GM12865 (cell line): ENCODE measurements at places on chromosomes 1 and 21.

GRCh38 chr1:225998560-225999226 lies 450 bp downstream of the SDE2 start:
- DNase-seq = peak; percentile 24

DNA sequence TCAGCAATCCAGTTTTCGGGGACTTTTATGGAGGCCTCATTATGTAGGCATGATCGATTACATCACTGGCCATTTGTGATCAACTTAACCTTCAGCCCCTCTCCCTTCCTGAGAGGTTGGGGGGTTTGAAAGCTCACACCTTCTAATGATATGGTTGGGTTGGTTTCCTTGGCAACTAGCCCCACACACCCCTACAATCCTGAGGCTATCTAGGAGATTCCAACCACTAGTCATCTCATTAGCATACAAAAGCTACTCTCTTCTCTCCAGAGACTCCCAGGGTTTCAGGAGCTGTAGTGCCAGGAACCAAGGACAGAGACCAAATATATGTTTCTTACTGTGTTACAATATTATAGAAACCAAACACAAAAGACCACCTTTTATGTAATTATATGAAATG lies 35.2 kb upstream of the ZNF326 start:
- no peak for DNase-seq

DNA sequence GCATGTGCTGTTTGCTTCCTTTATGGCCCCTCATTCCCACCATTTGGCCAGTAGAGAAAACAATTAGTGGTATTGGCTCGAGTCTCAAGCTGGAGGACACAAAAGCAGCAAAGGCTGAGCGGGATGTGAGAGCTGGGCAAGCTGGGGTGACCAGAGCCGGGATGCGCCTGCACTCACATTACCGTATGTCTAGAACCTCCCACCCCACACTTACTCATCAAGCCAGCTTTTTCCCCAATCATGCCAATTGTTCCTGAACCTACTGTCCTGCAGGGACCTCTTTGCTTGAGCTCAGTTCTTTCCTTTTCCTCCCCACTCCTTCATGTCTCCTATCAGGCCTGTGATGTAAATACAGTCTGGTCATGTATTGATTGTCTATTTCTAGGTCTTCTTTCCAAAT lies 45.9 kb downstream of the KIRREL1 start:
- no peak for DNase-seq

GRCh38 chr1:223704921-223705878 lies 7.1 kb upstream of the CAPN2 start:
- no peak for DNase-seq

DNA sequence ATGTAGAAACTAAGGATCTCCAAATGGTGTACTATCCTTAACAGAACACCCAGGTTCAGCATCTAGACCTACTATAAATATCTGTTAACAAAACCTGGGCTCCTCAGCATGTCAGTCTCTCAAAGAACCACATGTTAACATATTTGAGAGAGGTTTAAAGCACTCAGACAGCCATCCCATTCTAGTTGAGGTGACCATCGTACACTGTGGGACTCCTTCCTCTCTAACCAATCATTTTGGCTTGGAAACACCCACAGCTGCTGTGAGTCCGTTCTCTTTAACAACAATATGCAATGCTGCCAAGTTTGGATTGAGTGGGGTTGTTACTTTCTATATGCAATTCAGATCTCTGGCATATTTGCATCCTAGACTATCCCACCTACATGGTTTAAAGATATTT lies 105.8 kb downstream of the MRPL39 start:
- DNase-seq = peak; percentile 55

DNA sequence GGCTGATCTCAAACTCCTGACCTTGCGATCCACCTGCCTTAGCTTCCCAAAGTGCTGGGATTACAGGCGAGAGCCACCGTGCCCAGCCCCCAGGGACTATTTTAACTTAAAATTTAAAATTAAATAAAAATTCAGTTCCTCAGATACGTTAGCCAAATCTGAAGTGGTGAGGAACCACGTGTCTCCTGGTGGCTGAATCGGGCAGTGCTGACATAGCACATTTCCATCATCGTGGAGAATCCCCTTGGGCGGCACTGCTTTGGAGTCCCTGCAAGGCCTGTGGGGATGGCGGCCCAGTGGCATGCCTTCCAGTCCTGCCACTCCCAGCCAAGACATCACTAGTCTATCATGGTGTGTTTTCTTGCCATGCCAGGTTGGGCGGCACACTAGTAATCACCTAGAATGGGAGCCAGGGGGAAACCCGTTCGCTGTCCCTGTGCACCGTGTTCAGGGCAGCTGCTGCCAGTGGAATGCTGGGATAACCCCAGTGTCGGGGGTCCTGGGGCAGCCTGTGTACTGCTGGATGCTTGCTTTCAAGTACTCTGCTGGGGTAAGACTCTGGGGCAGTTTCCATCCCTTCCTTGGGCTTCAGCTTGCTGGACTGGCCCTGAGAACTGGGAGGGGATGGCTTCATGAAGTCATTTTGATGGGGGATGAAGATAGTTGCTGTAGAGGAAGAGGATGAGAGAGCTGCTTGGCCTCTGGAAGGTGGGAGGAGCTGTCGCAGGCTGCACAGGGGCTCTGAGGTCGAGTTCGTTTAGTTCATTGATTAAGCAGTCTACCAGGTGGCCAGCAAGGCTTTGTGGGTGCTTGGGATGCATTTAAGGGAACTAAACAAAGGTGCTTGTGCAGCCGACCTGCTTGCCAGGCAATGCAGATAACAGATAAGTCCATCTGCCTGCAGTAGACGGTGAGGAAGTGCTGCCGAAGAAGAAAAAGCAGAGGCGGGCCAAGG lies 4.6 kb downstream of the ZBTB48 start:
- no peak for DNase-seq

DNA sequence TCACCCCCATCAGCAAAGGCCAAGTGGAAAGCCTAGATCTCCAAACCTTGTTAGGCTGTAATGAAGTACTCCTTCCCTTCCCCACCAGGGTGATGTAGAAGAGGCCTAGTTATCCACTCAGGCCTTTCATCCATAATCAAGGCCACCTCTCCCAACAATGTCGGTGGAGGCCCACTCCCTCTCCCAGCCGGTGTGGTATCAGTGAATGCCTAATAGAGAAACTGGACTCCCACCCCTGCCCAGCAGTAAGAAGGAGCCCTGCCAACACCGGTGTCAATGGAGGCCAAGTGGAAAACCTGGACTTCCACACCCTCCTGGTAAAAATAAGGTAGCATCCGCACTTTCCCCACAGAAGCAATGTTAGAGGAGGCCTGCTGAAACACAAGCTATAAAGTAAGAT lies 23.9 kb downstream of the NDUFS5 start:
- no peak for DNase-seq

DNA sequence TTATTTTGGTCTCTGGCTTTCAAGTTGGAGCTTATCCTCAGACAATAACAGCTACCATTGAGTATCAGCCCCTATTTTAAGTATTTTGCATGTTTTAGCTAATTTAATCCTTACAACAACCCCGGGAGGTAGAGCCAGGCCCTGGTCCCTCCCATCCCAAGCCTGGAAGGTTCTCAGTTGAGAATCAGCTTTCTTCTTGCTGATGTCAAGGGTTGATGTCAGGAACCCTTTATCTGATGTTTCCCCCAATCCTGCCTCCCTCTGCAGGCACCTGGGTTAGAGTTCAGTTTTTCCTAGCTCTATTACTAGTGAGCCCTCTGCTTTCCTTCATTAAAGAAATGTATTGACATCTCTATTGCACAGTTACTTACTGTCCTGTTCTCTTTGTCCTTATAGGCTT lies 3.6 kb upstream of the SVBP start:
- DNase-seq = no peak

DNA sequence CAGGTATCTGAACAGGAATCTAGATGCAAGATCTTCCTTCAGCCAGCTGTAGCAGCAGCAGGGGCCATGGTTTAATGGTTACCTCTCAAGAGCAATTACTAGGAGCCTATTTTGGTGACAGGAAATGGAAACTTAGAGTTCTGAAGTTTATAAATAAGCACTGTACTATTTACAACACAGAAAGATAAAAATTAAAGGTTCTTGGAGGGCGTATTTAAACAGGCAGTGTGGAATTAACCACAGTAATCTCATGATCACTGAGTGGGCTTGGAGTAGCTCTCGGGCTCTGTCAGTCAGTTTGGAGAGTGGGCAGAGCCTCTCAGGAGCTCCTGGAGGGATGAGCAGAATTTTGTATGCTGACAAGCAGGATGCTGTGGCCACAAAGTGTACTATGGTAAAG lies 10.2 kb upstream of the FCRL5 start:
- DNase-seq = peak; percentile 59

DNA sequence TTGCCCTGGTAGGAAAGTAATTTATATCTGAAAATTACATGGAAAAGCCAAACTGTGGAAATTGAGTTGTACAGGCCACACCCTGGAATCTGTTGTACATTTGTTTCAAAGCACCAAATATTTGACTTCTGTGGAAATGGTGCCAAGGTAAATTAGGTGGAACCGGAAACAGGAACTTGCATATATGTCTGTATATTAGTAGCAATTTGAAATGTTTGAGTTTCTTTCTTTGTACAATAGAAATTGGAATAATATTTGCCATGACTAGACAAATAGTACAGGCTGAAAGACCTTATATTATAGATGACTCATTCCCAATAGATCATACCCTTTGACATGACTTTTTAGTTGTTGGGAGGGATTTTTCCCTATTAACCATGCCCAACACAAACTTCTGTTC lies 10.5 kb upstream of the TAF1A start:
- DNase-seq = no peak

- peak; percentile 87 for DNase-seq
Measured at GRCh38 chr1:153945131-153945794, 1.3 kb downstream of the DENND4B start.

DNA sequence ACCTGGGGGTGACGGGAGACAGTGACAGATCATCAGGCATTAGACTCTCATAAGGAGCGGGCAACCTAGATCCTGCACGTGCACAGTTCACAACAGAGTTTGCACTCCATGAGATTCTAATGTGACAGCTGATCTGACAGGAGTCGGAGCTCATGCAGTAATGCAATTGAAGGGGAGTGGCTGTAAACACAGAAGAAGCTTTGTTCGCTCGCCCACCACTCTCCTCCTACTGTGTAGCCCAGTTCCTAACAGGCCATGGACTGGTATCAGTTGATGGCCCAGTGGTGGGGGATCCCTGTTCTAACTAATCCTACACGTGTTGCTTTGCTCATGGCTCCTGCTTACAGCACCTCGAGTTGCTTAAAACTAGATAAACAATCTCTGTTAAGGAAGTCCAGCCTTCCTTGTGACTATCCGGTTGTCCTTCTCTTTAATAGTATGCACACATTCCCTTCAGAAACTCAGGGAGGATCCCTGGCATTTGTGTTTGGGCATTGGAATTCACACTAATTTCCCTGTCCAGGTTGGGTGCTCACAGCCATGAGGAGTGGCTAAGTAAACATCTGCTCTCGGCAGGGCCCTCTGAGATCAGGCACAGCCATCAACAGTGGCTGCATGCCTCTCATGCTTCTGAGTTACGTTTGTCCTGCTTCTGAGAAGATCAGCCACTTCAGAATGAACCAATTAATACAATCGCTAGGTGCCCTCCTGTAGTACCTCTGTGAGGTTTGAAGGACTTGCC lies 21.1 kb upstream of the F3 start:
- no peak for DNase-seq

DNA sequence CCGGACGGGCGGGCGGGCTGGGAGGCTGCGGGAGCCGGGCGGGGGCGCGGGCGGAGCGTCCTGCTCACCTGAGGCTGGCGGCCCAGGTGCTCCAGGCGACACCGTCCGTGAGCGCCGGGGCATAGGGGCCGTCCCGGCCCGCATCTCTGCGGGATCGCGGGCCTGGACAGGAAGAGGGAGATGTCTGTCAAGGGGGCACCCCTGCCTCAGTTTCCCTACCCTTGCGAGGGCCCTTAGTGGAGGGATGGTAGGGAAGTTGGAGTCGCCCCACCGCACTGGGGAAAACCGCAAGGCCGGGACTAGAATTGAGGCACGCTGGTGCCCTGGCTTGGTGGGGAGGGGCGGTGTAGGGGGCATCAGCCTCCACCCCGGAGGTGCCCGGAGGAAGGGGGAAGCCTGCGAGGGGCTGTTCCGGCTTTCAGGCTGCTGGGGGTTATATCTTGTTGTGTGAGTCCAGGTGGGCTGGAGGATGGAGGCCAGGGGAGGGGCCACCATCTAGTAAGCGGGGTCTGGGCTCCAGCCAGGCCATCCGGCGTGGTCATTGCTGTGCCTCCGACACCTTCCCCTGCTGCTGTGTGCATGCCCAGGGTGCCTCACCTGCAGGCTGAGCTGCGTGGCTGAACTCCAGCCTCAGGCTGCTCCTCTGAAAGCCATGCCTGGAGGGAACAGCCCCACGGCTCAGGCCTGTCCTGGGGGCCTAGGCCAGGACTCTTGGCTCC lies 580 bp downstream of the VWA1 start:
- no peak for DNase-seq

DNA sequence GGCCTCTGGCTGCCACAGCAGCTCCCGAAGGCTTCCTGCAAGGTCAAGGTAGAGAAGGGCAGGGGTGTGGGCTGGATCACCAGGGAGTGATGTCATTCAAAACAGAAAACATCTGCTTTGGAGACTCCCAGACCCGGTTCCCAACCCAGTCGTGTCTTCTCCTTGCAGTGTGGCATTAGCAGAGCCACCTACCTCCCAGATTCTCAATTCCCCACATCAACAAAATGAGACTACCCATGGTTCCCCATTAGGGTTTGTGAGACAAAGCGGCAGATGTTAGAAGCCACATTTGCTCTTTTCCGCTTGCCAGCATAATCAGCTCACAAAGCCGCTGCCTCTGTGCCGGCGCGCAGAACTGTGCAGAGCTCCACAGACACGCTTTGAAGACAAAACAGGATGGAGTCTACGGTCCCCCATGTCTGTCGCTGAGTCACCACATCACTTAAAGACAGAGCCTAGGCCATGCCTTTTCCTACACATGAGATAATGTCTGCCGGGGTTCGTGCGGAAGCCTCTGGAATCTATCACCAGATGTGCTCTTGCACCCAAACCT lies 12.5 kb downstream of the KIF17 start:
- no peak for DNase-seq

DNA sequence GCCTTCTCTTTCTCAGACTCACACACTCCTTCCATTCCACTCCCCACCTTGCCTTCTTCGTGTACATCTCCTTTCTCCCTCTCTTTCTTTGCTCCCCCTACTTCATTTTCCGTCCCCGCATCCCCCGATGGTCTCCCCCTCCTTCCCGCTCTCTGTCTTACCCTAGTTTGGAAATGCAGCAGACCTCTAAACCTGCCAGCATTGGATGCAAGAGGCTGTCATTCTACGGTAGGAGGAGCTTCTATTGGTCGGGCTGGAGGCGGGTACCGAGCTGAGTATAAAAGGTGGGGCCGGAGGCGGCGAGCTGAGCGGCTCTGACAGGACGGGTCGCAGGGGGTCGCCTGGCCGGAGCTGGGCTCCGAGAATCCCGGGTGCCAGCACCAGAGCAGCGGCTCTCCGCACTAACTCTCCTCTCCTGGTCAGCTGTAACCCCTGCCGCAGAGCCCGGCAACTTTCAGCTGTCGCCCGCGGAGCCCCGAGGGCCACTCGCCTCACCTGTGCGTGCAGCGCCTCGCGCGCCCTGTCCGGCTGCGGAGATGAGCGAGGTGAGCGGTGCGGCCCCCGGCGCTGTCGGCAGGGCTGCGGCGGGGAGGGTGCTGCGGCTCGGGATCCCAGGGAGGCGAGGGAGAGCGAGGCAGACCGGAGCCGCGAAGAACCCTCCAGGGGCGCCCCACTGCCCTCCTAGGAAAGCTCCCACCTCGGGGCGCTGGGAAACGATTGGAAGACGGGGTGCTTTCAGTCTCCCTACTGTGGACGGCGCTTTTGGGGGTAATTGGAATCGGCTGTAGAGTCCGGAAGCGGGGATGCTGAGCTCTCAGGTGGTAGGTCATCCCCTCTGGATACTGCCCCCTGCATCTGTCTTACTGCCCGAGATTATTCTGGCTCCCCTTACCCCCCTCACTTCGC lies at the start of gene PCP4L1:
TSS of gene PCP4L1 (plus strand) at position 307 of the 906 bp plus-strand sequence. CDS start at position 537, 230 bp downstream.
- peak; percentile 46 for DNase-seq

- no peak for DNase-seq
Measured at GRCh38 chr1:243548516-243548915, 292.7 kb downstream of the SDCCAG8 start.
